ENCODE measurements at places on chromosomes 7 and 10. TPM values are rescaled to one million over a fixed set of nuclear protein-coding genes. Genes with fewer than 3 reads are reported as not detected.

- no peak for DNase-seq
These were observed 130.1 kb downstream of the MALRD1 start for GRCh38 chr10:19178675-19179074.

GRCh38 chr7:150875791-150876190 lies 23.5 kb downstream of the AOC1 start:
- DNase-seq: no peak

DNA sequence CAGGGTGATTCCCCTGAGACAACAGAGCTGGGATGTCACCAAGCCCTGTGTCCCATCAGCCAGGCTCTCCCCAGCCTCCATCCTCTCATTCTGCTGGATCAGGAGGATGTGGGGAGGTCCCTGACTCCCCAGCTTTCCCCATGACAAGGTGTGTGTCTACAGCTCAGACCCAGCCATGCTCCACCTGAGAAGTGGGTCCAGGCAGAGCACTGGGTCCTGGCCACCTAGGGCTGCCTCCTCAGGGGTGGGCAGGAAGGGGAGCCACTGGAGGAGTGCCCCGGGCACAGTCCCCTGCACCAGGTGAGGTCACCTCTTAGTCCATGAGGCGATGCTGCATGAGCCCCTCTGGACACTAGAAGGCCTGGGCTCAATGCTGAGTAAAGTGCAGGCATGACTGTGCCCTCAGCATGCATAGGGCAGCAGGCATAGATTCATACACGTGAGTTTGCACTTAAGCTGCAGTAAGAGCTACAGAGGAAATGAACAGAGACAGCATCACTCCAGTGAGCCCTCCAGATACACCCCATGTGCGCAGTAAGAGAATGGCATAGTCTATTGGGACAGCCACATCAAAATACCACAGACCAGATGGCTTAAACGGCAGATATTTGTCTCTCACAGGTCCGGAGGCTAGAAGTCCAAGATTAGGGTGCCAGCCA lies 48.3 kb downstream of the ALOX5 start:
- DNase-seq: no peak

- DNase-seq: no peak
These were observed 101.4 kb downstream of the PIP4K2A start for GRCh38 chr10:22613011-22613410.

GRCh38 chr10:27035163-27035562 lies 65.1 kb downstream of the ANKRD26 start:
- DNase-seq: no peak

DNA sequence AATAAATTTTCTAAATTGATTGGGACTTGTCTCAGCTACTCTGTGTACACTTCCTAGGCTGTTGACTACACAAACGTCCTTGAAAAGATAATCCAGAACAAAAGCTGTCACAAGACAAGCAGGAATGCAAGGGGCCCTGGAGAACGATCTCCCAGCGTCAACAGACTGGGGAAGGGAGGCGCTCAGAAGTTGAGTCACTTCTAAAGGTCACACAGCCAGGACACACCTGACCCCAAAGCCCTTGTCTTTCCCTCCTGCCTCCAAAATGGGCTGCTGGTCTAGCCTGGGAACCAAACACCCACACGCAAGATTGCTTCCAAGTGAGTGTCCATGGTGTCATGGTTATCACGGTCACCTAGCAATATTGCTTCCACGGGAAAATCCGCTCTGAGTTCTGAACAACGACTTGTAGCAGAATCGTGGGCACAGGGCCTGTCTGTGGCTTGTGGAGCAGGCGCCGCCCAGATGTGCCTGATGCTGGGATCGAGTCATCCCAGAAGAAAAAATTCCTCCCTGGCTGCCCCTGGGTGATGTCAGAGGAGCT lies 49.8 kb downstream of the SPOCK2 start:
- no peak for DNase-seq

DNA sequence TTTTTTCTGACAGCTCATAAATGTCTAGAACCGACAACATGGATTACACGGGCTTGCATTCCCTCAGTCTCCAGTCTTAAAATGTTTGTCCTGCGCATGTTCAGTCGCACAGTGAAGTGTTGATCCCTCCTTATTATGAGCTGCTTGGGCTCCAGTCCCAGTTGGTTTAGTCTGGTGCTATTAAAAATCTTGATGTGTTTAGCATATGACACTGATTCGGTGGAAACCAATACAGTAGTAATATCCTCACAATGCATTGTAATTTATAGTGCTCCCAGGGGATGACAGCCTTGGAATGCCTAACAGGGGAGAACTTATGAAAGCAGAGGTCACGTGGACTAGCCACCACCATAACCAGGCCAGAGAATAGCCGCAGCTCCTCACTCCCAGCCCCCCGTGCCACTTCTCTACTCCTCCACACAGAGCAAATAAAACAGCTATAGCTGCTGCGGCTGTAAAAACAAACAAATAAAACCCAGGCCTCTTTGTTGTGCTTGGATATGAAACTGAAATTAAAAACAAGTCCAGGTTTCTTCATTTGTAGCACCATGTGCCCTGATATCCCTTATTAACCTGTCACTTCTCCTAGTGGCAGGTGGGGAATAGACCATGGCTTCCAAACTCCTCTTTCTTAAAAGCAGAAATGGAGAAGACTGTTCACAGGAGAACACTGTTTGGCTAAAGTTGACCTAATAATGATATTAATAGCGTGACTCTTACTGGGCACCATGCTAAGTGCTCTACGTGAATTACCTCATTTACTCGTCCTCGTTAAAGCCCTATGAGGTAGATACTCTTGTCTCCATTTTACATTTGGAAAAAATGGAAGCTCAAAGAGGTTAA lies 7.7 kb downstream of the DPCD start:
- DNase-seq: no peak

CFAP46 gene
- total RNA-seq: not detected

DNA sequence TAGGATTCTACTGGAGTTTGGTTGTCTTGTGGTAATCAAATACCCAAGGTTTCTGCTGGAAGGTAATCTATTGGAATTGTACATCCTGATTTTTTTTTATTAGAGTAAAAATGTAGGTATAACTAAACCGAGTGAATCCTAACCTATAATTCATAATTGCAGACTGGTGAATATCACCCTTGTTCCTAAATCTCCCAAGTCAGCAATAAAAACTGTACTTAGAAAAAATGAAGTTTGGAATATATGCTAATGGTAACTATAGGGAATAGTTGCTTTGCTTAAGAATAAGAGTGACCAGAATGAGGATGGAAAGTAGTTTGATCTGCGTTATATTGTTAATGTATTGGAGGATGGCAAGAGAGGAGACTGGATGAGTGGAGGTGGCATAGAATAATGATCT lies 10.7 kb upstream of the FZD8 start:
- DNase-seq: no peak

- no peak for DNase-seq
These were observed 35.4 kb upstream of the TECTB start for GRCh38 chr10:112247791-112248190.

DNA sequence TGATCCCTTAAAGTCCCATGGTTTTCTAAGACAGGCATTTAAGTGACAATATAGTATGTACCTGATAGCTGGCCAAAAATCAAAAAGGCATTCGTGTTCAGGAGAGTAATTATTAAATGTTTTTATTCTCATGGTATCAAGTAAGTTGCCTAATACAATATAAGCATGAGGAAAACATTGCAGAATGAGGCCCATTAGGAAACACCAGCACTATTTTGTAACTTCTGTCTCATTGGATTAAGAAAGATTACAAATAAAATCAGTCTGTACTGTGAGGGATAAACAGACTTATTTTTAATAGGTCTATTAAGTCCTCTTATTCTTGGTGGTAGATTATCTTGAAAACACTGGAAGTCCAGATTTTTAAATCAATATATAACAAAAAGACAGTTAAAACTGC lies 110.1 kb downstream of the SNX13 start:
- no peak for DNase-seq

TRA2A gene
- 143 TPM for total RNA-seq

NANOS1 gene
- 0.19 TPM for total RNA-seq

DNA sequence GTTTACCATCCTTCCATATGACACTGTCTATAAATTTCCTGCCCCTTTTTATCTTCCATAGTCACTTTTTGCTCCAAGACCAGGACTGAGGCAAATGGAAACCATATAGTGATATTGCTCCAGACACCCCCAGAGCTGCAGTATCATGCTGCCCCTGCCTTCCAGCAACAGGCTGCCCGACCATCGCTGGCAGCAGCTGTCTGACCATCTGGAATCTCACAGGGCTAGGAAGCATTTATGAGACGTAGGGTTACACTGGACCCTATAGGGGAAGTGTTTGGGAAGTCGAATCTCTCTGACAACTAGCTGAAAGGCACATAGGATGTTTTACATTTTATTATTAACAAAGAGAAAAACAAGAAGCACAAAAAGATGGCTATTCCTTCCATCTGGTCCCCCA lies 19.4 kb downstream of the ENO4 start:
- no peak for DNase-seq

- DNase-seq: no peak
These were observed 514.2 kb downstream of the CCSER2 start for GRCh38 chr10:84842593-84842992.

ABCA13 gene
- 0.19 TPM for total RNA-seq

CARD11 gene
- total RNA-seq: 160 TPM

SOSTDC1 gene
- not detected for total RNA-seq

GRCh38 chr7:18488049-18488448 lies 7.5 kb upstream of the HDAC9 start:
- DNase-seq: no peak

DNA sequence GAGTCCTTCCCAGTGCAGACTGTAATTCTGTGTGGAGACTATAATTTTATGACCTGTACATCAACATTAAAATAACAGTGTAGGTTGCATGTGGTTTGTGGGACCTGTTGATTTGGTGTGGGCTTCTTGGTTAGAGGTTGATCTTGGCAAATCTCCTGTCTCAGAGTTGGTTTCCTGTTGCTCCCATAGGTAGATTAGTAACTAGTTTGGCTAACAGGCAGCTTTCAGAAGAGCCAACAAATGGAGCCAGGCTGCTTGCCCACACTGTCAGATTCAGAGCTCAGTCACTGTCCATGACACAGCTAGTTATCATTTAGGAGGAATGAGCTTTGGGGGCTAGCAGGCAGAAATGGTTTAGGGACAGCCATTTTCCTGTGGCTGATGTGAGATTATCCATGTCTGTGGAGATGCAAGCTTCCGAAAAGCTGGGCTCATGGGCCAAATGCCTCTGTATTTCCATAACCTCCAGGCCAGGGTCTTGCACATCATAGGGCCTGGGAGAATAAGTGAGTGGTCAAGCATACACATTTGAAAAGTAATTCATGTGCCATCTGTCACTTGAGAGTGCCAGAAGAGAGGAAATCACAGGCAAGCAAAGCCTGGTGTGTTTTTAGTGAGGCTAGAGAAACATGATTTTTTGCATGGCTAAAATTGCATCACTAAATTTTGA lies 33.4 kb downstream of the CCM2 start:
- DNase-seq: peak; percentile 26

- DNase-seq: no peak
These were observed 7.3 kb downstream of the ZMIZ2 start for GRCh38 chr7:44755698-44756627.

SPDYE2 gene
- not detected for total RNA-seq

DNA sequence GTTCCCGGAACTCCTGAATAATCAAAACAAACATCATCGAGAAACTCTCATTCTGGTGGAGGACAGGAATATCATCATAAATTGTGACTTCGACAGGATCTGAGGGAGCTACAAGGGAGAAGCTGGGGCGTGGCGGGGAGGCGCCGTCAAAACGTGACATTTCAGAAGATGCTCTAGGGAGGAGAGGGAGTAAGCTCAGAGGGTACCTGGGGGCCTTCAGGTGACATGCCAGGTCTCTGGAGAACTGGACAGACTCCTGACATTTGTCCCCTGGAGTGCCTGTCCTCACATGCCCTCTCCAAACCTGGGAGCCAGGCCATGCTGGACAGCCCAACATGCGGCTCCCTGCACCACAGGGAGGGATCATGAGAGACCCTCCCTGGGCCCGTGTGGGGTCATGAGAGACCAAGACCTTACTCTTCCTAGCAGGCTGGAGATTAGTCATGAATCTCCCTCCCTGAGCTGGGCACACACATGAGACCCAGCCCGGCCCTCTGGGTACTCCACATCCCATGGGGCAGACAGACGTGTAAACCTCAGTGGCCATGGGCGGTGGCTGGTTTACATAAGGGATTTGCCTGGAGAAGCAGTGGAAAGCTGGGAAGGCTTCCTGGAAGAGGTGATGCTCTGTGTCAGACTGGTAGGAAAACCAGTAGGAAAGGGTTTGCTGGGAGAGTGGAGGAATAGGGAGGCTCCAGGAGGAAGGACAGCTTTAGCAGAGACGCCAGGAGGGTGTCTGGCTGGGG lies 81.0 kb downstream of the MYL10 start:
- DNase-seq: no peak

DNA sequence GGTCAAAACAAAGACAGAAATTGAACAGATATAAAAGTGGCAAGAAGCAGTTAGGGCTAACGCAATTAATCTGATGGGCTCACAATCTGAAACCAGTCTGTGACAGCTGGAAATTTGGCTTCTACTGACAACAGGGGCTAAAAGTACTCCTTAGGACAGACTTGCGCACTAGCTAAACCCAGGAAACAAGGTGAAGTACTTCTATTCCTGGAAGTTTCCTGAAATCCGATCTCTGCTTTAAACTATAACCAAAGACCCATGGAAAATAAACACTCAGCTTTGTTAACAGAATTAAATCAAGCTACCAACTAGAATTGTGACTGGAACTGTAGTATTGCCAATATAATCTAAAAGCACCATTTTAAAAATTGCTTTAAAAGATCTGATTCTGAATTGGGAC lies 520.2 kb upstream of the ZWINT start:
- no peak for DNase-seq

EBLN1 gene
- not detected for total RNA-seq

DNA sequence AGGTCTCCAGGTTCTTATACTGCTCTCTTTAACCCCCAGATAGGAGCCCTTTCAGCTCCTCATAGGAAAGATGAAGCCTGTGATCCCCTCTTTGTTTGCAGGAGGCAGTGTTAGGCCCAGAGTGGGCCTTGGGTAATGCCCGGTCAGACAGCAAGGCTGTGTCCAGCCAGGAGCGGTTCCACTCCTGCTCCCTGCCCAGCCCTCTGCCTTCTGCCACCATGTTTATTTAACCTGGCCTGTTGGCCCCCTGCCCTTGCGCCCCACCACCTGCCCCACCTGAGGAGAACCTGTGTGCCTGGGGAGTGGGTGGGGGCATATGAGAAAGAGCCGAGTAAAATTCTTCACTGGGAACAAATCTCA lies 24.3 kb downstream of the CDH23 start:
- no peak for DNase-seq

- no peak for DNase-seq
These were observed 344.1 kb upstream of the HPS1 start for GRCh38 chr10:98790817-98791216.

- no peak for DNase-seq
These were observed 308.9 kb downstream of the GRID1 start for GRCh38 chr10:86057708-86058107.

NEUROD6 gene
- not detected for total RNA-seq

GRCh38 chr7:1290026-1290678 lies 57.5 kb downstream of the UNCX start:
- DNase-seq: peak; percentile 16

DNA sequence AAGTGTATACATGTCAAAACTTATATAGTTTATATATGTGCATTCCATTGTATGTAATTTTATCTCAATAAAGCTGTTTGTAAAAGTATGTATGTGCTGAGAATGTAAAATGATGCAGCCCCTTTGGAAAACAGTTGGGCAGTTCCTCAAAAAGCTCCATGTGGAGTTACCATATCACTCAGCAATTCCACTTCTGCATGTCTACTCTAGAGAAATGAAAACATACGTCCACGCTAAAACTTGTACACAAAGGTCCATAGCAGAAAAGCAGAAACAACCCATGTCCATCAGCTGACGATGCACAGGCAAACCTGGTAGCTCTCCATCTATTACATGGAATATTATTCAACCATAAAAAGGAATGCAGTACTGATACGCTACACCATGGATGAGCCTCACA lies 8.3 kb upstream of the RGS10 start:
- no peak for DNase-seq

Measured in activated CD4-positive, alpha-beta T cell treated with anti-CD3 and anti-CD28 coated beads, Interleukin-2, amount 10 ng/mL, durations not matched to agents 7 days and 5 days (primary cell).